ENCODE measurements at places on chromosomes 11 and 22.

GRCh38 chr11:27201454-27202302, 161.1 kb downstream of the BBOX1 start:
- peak; percentile 33 for DNase-seq

DNA sequence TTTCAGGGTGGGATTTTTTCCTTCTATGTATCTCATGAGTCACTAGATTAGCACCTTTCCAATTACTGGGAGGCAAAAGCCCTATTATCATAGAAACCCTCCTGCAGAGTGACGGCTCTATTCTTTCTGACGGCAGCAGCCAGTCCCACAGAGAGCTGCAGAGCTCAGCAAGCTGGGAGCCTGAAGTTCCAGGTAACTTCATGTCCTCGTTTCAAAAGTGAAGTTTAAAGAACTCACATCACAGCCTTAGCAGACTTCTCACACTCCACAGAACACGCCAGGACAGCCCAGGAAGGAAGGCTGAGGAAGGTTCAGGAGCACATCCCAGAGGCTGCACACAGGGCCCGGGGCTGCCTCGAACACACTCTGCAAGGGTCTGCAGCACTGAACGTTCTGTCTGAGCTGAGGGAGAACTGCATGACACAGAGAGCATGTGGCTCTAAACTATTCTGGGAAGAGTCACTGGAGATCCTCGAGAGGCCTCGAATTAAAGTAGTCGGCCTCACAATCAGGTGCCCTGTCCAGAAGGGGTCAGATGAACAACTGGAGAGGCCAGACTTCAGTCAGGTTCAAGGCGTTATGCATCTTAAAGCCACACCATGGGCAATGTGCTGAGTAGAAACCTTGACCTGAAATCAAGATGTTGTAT, 104.2 kb upstream of the DRD2 start:
- DNase-seq: no peak

DNA sequence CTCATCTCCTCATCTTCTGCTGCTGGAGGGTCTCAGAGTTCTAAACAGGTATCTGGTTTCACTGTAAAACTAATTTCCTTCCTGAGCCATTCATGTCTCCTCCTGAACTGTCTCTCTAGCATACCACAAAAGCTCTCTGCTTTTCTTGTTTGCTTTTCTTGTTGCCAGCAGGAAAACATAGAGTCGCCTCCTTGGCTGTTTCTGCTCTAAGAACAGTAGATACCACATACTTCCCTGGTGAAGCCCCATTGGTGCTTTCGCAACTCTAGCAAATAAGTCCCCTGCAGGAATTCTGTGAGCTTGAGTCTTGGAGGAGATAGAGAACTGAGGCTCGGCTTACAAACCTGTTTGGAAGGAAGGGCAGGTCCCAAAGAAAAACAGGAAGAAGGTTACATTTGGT, 7.0 kb downstream of the DIXDC1 start:
- DNase-seq: no peak

DNA sequence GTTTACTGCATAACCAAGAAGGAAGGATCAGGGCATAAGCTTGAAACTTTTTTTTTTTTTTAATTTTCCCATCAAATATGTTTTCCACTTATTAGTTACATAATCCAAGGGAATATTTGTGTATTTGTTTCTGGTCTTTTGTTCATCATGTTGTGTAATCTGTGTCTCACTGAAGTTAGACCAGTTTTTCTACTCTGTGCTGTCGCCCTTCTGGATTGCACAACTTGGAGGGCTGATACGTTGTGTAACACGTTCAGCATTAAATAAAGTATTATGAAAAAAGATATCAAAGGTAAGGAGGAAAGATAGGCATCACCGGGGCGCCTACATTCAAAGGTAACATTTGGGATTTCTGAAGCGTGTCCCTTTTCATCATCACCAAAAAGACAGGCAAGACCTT, 3.3 kb upstream of the E2F8 start:
- no peak for DNase-seq

DNA sequence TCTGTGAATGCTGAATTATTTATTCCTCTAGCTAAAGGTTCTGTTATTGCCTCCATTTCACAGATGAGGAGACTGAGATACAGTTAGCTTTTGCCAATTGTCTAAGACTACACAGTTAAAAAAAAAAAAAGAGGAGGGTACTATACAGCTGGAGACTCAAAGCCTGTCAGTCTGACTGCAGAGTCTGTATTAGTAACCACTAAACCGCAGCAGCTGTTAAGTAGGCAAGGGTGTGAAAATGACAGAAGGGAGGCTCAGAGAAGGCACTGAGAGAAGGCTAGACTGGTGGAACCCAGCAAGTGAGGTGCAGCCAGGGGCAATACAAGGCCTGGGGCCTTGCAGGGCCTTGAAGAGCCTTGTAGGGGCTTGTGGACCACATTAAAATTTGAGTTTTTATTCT, 181.2 kb downstream of the CSNK2A3 start:
- no peak for DNase-seq

DNA sequence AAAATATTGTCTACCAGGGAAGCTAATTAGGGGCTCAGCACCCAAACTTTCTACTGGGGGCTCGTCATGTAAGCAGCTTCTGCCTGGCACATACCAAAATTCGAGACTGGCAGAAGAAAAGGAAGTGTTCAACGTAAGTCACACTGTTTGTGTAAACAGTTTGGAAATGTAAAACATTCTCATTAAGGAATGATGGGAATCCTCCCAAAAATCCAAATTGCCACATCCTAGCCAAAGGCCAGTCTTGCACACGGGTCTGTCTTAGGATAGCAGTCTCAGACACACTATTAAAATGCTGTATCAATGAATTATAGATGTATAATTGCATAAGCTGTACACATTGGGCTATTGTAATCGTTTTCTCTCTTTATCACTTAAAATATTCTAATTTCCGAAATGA, 28.9 kb downstream of the CUL5 start:
- DNase-seq: peak; percentile 12

GRCh38 chr22:46008291-46008690, 31.3 kb upstream of the WNT7B start:
- DNase-seq: no peak

- no peak for DNase-seq
These were observed 54.6 kb upstream of the EIF3D start for GRCh38 chr22:36583546-36583945.

GRCh38 chr11:112795142-112795815, 165.9 kb upstream of the NCAM1 start:
- no peak for DNase-seq

DNA sequence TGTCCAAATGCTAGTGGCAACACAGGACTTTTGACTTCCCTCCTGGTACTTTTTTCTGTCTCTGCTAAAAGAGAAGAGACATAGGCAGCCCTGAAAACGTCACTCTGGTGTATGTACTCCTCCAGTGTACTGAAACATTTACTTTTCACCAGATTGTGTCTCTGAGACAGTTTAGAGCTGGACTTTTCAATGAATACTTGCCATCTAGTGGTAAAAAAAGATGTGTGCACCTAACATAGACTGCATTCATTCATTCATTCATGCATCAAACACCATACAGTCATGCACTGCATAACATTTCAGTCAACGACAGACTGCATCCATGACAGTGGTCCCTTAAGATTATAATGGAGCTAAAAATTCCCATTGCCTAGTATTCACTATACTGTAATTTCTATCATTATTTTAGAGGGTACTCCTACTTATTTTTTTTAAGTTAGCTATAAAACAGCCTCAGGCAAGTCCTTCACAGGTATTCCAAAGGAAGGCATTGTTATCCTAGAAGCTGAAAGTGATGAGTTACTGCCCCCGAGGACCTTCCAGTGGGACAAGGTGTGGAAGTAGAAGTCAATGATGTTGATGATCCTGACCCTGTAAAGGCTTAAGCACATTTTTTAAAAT, 186.2 kb downstream of the SPON1 start:
- peak; percentile 9 for DNase-seq

- peak; percentile 31 for DNase-seq
These were observed 73.7 kb downstream of the SCN3B start for GRCh38 chr11:123580557-123581275.

DNA sequence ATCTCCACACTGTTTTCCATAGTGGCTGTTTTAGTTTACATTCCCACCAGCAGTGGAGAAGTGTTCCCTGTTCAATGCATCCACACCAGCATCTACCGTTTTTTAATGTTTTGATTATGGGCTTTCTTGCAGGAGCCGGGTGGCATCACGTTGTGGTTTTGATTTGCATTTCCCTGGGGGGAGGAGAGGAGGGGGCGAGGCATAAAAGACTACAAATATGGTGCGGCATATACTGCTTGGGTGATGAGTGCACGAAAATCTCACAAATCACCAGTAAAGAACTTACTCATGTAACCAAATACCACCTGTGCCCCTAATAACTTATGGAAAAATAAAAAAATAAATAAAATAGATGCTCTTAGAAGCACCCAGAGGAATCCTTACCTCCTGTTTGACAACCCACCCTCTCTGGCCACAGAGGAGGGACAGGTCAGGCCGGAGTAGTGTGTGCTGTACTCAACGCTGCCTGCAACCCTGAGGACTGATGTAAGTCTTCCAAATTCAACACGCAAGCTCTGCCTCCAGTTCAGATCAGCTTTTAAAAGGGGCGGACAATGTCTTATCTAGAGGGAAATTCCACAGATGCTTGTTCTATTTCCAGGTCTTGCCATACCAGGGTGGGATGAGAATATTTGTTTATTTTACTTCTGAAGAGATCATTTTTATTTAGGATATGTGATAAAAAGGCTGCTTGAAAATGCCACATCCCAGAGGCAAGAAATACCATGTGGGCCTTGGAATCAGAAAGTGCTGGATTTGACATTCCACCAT, 329.6 kb upstream of the B3GAT1 start:
- no peak for DNase-seq

- no peak for DNase-seq
These were observed 7.0 kb downstream of the KIRREL3 start for GRCh38 chr11:126993599-126993998.

DNA sequence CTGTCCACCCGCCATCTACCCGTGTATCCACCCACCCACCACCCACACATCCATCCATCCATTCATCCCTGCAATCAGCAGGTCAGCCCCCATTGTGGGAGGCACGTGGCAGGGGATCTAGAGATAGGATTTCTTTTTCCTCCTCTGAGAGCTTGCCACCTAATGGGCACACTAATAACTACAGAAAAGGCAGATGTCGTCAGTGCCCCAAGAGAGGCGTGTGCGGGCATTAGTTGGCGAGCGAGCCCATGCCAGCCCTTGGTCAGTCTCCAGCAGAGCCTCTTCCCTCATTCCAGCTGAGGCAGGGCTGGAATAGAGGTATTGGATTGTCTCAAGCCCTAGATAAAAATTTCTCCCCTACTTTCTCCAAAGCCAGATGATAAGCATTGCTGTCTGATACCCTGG, 9.7 kb downstream of the USP2 start:
- no peak for DNase-seq

GRCh38 chr22:23414727-23415489, 165.2 kb downstream of the IGLL1 start:
- no peak for DNase-seq

- DNase-seq: no peak
These were observed 32.4 kb downstream of the GALNT18 start for GRCh38 chr11:11589437-11589836.

GRCh38 chr11:6587360-6587953, 16.0 kb downstream of the RRP8 start:
- DNase-seq: no peak

- no peak for DNase-seq
These were observed 34.4 kb upstream of the RASD2 start for GRCh38 chr22:35506259-35506570.

DNA sequence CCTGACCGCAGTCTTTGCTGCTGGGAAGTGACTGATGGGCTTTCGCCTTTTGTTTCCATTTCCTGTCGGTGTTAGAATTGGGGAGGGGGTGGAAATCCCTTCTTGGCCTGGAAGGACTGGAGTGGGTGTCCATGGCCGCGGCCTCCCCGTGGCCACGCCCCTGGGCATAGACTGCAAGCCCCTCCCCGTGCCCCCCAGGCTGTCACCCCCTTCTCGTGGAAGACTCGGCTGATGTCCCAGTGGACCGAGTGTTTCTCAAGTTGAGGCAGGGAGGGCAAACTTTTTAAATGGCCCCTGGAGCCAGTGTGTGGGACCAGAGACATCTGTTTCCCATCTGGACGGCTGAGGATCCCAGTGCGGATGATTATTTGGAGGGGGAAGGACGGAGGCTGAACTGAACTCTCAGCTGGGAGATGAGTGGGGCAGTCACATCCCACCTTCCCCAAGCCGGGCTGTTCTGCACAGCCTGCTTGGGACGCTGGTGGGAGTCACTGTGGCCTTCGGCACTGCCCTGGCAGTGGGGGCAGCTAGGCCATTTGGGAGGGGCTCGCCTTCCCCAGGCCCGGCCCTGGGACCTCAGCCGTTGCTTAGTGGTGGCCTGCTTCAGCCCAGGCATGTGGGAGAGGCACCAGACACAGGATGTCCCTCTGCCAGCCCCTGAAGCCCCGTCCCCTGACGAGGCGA, 1.6 kb downstream of the CD81 start:
- DNase-seq: peak; percentile 93

GRCh38 chr22:47654922-47655491, 892.6 kb downstream of the TBC1D22A start:
- DNase-seq: no peak

DNA sequence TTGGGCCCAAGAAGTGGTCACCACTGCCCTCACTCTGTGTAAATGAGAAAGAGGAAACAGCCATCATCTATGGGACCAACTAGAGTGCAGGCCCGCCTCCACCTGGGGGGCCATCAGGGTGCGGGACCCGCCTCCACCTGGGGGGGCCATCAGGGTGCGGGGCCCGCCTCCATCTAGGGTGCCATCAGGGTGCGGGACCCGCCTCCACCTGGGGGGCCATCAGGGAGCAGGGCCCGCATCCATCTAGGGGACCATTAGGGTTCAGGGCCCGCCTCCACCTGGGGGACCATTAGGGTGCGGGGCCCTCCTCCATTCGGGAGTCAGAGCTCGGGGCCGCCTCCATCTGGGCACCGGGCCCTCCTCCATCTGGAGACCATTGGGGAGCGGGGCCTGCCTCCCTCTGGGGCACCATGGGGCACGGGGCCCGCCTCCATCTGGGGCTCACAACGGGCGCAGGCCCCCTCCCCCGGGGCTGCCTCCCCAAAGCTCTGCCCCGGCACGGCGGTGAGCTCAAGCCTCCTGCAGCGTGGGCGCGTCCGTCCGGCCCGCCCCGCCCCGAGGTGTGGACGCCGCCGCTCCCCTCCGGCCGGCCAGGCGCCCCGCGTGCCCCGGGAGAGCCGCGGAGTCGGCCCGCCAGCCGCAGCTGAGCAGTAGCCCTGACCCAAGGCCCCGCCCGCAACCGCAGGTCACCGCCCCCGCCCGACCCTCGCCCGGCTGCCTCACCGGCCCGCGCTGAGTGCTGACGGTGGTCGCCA, 512 bp downstream of the TOLLIP start:
- no peak for DNase-seq

DNA sequence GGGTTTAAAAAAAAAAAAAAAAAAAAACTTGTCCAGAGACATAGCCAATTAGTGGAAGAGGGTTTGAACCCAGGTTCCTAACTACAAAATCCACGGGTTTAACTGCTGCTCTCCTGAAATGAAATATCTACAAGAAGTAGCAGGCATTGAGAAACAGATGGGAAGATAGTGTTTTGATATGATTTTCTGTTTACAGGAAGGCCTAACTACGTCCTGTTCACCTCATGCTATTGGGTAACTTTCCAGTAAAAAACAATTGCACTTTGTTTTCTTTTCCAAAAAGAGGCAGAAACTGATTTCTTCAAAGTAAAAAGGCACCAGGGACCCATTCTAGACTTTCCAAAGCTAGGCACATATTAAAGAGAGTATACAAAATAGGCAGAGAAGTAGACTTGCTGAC, 5.9 kb upstream of the C11orf91 start:
- DNase-seq: no peak

Measured in right lung (tissue), 10 donors.